ENCODE measurements at places on chromosomes 13 and 19.
A peak's percentile ranks its signal among the peaks of the same experiment; 100 is the strongest.

- peak; percentile 67 for DNase-seq
These were observed 47.2 kb downstream of the ZAR1L start for GRCh38 chr13:32267836-32268439.

GRCh38 chr13:22017226-22017625, 346.4 kb downstream of the FGF9 start:
- no peak for DNase-seq

GRCh38 chr19:54426291-54426931, 11.1 kb downstream of the TTYH1 start:
- DNase-seq = no peak

DNA sequence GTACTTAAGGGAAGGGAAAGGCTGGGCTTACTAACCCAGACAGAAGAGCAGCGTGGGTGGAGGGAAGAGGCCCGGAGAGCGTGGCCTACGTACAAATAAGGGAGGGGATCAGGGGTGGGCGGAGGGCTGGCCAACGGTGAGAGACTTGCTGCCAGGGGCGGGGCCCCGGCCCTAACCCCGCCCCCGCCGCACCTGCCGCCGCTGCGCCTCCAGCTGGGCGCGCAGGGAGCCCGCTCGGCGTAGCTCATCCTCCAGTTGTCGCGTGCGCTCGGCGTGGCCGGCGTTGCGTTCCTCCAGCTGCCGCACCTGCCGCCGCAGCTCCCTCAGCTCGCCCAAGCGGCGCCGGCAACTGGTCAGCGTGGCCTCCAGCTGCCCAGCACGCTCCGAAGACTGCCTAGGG, 5.7 kb downstream of the HOOK2 start:
- peak; percentile 72 for DNase-seq

DNA sequence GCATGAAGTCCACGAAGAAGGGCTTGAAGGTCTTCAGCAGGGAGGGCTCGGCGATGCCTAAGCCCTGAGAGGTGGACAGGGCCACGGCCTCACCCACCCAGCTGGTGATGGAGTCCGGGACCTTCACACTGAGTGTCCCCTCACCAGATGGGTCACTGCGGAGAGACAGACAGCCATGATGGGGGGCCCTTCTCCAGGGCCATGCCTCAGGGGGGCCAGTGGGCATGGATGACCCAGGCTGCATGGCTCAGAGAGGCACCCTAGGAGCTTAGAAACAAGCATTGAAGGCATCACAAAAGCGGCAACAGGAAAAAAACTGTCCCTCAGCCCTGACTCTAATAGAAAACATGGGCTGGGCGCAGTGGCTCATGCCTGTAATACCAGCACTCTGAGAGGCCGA, 63.2 kb downstream of the F2RL3 start:
- no peak for DNase-seq

GRCh38 chr13:94228763-94229162, 250.7 kb downstream of the DCT start:
- DNase-seq = no peak

- no peak for DNase-seq
These were observed 12.5 kb upstream of the ASF1B start for GRCh38 chr19:14148751-14149410.

- no peak for DNase-seq
These were observed 415.7 kb downstream of the DIAPH3 start for GRCh38 chr13:59748046-59748445.

DNA sequence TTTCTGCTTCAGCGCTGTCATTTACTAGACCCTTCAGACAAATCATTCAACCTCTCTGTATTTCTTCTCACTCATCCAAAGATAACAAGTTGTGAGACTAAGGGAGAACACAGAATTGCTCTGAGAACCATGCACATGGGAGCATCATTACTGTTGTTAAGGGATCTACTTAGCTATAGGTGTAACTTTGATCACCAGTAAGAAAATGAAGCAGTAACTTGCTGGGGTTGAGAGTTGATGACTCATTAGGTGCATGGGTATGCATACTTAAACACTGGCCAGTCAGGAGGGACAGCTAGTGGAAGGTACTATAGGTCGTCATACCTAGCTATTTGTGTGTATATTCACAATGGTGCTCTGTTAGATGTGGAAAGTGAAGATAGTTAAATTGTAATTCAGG, 61.5 kb downstream of the B3GLCT start:
- DNase-seq = no peak

DNA sequence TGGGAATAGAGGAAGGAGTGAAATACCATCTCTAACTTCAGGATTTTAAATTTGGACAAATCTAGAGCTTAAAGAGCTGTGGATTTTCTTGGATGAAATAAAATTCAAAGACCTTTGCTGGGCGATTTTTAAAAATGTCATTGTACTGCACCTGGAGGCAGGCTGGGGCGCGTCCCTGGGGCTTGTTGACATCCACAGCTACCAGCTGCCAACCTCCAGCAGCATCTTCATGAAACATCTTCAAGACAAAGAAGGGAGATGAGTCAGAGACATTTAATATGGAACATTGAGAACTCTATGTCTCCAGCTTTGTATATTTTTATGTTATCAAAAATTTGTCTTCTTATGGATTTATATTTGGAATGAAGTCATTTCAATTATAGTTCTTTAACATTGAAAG, 132.5 kb downstream of the NALCN start:
- DNase-seq = no peak

GRCh38 chr13:110301606-110302553, 5.1 kb downstream of the COL4A1 start:
- DNase-seq = no peak
